ENCODE measurements at places on chromosomes 2 and 18.

- H3K4me1 ChIP-seq, result peaks cover 49% of the 10 kb centered on the region
- no peak for DNase-seq
- H3K36me3 ChIP-seq, result peaks cover 35% of the 10 kb centered on the region
- no peak overlapping the region for H3K27ac ChIP-seq
- no peak overlapping the region for H3K4me3 ChIP-seq
Observed at GRCh38 chr2:224966613-224967012, 75.7 kb downstream of the DOCK10 start.

GRCh38 chr2:84417453-84418145, 41.5 kb downstream of the SUCLG1 start:
- no peak overlapping the region for H3K4me3 ChIP-seq
- DNase-seq, result no peak
- peaks cover 16% of the 10 kb centered on the region for H3K4me1 ChIP-seq
- H3K36me3 ChIP-seq, result peaks cover 4% of the 10 kb centered on the region
- H3K27me3 ChIP-seq, result no peaks in the 10 kb centered on the region

- no peak overlapping the region for H3K4me3 ChIP-seq
- H3K27me3 ChIP-seq, result peaks cover 8% of the 10 kb centered on the region
- H3K36me3 ChIP-seq, result no peaks in the 10 kb centered on the region
- DNase-seq, result peak; percentile 38
- H3K4me1 ChIP-seq, result no peaks in the 10 kb centered on the region
Observed at GRCh38 chr2:20135631-20136050, 84.2 kb upstream of the LAPTM4A start.

- peaks cover 64% of the 10 kb centered on the region for H3K27me3 ChIP-seq
- H3K27ac ChIP-seq, result no peak overlapping the region
- peaks cover 30% of the 10 kb centered on the region for H3K4me1 ChIP-seq
- peak overlapping the region; percentile 59 for H3K4me3 ChIP-seq
- no peak for DNase-seq
- peaks cover 16% of the 10 kb centered on the region for H3K36me3 ChIP-seq
Observed at GRCh38 chr2:199458009-199458805, 468 bp upstream of the SATB2 start.

- H3K36me3 ChIP-seq, result no peaks in the 10 kb centered on the region
- H3K4me1 ChIP-seq, result no peaks in the 10 kb centered on the region
- H3K27ac ChIP-seq, result no peak overlapping the region
- no peaks in the 10 kb centered on the region for H3K27me3 ChIP-seq
Observed at GRCh38 chr2:229511524-229511923, 202.8 kb downstream of the DNER start.

DNA sequence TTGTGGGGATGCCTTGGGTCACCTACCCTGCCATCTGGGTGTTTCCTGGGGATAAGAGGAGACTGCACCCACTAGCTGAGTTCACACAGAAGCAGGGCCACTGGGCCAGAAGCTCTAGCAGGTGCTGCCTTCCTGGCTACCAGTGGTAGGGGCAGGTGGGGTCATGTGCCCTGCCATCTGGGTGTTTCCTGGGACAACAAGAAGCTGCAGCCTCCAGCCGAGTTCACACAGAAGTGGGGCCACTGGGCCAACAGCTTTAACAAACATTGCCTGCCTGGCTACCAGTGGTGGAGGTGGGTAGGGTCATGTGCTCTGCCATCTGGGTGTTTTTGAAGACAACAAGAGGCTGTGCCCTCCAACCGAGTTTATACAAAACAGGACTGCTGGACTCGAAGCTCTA, 282.2 kb upstream of the SYT4 start:
- H3K27ac ChIP-seq, result no peak overlapping the region
- H3K27me3 ChIP-seq, result no peaks in the 10 kb centered on the region
- no peaks in the 10 kb centered on the region for H3K36me3 ChIP-seq
- H3K4me3 ChIP-seq, result no peak overlapping the region
- no peaks in the 10 kb centered on the region for H3K4me1 ChIP-seq

- no peaks in the 10 kb centered on the region for H3K36me3 ChIP-seq
- no peak overlapping the region for H3K27ac ChIP-seq
- H3K27me3 ChIP-seq, result no peaks in the 10 kb centered on the region
- no peak overlapping the region for H3K4me3 ChIP-seq
Observed at GRCh38 chr2:212387146-212387545, 151.5 kb downstream of the ERBB4 start.

DNA sequence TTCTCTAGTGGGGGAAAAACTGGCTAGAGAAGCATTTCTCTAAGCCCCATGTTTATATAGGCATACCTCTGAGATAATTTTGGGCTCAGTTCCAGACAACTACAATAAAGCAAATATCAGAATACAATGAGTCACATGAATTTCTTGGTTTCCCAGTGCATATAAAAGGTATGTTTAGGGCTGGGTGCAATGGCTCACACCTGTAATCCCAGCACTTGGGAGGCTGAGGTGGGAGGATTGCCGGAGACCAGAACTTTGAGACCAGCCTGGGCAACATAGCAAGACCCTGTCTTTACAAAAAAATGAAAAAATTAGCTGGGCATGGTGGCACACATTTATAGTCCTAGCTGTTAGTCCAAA, 22.2 kb downstream of the TSN start:
- no peak for DNase-seq
- H3K27ac ChIP-seq, result no peak overlapping the region
- peaks cover 4% of the 10 kb centered on the region for H3K27me3 ChIP-seq
- H3K4me3 ChIP-seq, result no peak overlapping the region

DNA sequence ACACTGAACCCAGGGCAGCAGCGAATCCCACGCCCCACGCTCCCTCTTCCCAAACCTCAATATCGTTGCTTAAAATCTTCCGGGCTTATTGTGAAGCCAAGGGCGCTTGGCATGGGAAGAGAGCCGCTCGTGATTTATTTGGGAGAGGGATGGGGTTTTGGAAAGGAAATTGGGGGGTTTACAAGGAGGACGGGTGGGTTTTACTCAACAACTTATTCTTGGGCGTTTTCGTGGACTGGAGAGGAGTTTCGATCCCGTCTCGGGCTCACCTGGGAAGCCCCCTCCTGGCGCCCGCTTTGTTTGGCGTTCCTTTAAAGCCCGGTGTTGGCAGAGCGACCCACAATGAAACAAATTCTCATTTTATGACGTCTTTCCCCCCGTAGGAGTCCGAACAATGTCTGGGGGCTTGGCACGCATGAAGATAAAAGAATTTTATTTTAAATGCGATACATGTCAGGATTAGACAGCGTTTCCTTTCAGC, 135.3 kb downstream of the INSIG2 start:
- peak overlapping the region; percentile 77 for H3K4me3 ChIP-seq
- H3K4me1 ChIP-seq, result peaks cover 22% of the 10 kb centered on the region
- H3K27me3 ChIP-seq, result peaks cover 67% of the 10 kb centered on the region

DNA sequence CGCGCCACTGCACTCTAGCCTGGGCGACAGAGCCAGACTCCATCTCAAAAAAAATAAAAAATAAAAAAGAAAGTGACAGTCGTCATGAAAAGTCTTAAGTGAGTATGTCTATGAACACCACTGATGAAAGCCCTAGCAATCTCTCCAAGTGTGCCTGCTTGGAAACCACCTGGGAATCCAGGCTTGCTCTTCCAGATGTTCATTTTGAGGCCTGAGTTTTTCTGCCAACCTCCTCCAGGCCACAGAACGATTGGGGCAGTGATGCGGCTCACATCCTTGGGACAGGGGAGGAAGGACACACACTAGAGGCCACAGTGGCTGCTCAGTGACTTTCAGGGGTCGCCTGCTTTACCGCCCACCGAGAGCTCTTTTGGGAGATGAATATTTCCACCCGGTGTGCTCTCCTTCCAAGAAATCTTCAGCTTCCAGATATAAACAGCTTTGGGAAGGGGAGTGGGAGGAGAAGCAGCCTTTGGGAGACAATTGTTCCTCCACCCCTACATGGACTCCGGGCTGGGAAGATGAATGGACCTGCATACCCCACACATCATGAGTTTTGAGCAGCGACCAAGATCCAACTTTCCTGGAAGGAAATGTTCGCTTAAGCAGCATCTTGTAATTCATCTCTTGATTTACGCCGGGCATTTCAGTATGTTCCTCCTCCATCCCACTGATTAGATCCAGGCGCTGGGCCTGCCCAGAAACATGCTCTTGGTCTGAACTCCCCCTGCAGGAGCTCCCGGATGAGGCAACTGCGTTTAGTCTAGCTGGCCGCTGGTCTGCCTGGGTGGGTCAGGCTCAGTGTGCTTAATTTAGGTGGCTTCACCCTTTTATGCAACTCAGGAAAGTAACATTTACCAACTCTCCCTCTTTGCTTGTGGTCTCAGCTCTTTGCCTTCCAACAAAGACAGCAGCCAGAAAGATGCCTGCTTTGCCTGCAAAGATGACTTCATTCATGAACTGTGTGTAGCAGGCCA, 6.2 kb upstream of the ARMC9 start:
- H3K4me1 ChIP-seq, result no peaks in the 10 kb centered on the region
- no peaks in the 10 kb centered on the region for H3K36me3 ChIP-seq
- H3K27me3 ChIP-seq, result peaks cover 30% of the 10 kb centered on the region
- DNase-seq, result no peak
- no peak overlapping the region for H3K4me3 ChIP-seq
- H3K27ac ChIP-seq, result no peak overlapping the region
